NCI-H82 (cell line): ENCODE measurements at places on chromosomes 3 and 15.

DNA sequence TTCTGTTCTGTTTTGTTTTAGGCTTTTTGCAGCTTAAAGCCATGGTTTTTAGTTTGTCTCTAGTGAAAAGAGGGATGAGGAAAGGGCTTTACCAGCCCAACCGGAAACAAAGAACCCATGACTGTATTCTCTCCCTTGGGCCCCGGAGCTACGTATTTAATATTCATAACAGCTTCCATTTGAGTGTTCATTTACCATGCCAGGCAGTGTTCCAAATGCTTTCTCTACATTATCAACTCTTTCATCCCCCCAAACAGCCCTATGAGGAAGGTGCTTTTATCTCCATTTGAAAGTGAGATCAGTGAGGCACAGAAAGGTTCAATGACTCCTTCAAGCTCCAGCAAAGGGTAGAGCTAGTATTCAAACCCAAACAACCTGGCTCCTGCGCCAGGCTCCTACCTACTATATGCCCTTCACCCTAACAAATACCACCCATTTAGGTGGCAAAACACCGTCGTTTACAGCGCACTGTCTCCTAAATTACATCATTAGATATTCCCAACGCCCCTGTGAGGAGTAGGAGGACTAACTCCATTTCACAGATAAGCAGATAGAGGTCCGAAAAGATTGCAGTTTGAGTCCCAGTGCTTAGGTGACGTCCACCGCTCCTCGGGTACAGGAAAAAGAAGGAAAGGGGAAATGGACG, 27.9 kb downstream of the GTPBP8 start:
- no peak for DNase-seq

DNA sequence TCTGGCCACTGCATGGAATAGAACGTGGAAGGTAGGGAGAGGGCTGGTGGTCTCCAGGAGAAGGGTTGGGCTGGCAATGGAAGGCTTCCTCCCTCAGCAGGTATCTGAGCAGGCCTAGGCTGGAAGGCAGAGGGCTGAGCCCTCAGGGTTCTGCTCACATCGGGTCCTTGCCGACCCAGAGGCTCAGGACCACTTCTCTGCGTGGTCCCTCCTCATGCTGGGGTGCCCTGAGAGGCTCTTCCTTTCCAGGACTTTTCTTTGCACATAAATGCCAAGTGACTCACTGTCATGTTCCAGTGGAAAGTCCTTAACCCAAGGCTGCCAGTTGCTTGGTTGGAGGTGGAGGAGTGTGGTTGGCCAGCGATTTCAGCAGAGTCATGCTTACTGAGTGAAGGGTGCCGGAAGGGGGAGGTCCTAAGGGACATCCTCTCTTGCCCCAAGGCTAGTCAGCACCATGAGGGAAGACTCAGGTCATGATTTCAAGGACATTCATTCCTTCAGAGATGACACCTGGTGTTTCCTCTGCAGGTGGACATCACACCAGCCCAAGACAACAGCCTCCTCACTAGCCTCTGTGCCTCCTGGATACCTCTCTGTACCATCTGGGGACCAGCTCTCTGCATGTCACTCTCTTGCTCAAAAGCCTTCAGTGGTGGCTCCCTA, 8.2 kb downstream of the SLC6A6 start:
- DNase-seq, result no peak

DNA sequence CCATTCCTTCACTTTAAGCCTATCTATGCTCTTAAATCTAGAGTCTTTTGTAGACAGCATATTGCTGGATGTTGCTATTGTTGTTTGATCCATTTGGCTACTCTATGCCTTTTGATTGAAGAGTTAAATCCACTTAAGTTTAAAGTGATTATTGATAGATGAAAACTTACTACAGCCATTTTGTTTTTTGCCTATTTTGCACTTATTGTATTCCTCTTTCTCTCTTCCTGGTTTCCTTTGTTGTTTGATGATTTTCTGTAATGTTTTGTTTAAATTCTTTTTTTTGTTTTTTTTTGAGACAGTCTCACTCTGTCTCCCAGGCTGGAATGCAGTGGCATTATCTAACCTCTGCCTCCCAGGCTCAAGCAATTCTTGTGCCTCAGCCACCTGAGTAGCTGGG, 19.8 kb downstream of the IQCF6 start:
- DNase-seq, result no peak

GRCh38 chr3:109071350-109072142, 46.4 kb downstream of the MORC1 start:
- DNase-seq, result peak; percentile 6

DNA sequence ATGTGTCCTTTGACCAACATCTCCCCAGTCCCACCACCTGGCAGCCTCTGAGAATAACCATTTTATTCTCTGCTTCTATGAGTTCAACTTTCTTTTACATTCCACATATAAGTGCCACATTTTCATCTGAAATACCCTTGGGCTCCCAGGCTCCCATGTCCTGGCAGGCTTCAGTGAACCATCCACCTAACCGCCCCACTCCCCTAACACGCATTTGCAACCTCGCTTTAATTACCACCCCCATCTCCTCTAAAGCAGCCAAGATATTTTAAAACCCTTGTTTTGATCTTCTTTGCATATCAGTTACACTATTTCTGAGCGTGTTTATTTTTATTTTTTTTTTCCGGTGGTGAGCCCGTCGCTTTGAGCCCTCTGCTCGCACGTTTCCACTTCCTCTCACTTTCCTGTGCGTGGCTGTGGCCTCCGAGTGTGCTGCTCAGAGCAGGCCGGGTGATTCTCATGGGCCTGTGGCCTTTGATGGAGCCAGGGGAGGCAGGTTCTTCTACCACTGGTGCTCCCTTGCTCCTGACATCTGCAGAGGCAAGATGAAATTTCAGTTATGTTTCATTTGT, 195.4 kb upstream of the LPP start:
- no peak for DNase-seq

- DNase-seq, result no peak
Observed at GRCh38 chr3:76040946-76041345, 255.6 kb upstream of the ZNF717 start.

DNA sequence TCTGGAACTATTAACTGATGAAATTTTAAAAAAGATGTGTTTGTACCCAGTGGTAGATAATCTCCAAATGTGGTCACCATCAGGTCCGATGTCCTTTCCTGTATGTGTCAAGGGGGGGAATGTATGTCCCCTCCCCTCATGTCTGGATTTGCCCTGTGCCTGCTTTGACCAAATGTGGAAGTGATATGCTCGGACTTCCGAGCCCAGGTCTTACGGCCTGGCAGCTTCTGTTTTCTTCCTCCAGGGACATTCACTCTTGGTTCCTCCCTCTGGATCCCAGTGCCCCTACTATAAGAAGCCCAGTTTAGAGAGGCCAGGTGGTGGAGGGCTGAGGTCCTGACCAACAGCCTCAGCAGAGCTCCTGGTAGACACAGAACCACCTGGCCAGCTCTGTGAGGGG, 75.5 kb downstream of the CCR1 start:
- no peak for DNase-seq

GRCh38 chr3:123791898-123792297, 92.2 kb downstream of the MYLK start:
- DNase-seq, result no peak

GRCh38 chr3:115660646-115661337, 37.5 kb downstream of the GAP43 start:
- DNase-seq, result peak; percentile 73

DNA sequence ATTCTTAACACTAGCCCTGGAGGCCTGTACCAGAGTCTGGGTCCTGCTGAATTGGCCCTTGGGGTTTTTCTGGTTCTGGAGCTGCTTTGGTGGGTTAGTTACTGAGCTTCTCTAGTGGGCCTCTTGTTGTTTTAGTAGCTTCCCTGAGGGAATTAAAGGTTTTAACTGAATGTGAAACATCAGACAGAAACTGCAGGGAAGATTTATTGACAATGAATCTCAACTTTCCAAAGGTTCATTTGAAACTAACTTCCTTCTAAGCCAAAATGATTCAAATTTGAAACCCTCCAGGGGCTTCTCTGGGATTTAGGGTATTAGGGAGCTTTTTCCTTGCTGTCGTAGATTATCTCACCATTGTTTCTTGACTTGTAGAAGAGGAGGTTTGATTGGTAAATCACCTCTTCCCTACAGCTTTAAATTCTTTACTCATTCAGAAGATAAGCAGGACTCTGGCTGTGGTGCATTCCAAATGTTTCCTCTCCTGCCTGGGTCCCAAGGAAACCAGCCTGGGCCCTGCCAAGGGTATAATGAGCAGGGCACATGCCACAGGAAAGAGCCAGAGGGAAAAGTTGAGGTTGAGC, 71.0 kb downstream of the TP63 start:
- DNase-seq, result no peak

- no peak for DNase-seq
Observed at GRCh38 chr3:182596676-182597410, 196.5 kb upstream of the ATP11B start.

DNA sequence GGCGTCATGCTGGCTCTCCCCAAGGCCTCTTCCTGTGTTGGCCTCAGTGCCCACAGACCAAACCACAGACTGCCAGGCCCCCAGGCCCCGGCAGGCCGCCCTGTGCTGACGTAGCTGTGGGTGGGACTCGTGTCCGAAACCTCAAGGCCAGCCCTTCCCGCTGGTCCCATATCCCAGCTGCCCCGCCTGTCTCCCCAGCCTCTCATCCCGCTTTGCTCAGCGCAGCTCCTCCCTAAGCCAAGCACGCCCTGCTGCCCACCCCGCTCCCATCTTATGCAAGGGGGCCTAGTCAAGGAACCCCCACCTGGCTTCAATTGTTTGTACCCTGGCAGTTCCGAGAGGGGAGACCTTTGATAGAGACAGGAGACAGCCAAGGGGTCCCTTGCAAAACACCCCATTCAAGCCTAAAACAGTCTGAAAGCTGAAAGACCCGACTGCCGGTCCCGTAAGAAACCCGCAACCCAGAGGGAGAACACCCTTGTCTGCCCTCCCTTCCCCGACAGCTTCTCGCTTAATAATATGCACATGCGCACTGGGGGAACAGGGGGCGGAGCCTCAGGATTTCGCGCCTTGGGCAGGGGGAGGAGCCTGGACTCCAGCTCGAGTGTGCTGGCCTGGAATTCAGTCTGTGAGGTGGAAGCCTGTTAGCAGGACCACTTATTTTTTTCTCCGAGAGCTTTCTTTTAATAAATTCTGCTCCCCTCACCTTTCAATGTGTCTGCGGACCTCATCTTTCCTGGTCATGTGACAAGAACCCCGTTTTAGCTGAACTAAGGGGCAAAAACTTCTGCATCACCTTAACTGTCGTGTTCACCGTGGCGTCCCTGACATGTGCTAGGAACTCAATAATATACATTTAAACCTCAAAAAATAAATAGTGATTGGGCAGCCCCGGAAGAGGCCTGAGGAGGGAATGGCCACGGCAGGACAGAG, 17.2 kb downstream of the TNFAIP8L3 start:
- DNase-seq, result no peak

DNA sequence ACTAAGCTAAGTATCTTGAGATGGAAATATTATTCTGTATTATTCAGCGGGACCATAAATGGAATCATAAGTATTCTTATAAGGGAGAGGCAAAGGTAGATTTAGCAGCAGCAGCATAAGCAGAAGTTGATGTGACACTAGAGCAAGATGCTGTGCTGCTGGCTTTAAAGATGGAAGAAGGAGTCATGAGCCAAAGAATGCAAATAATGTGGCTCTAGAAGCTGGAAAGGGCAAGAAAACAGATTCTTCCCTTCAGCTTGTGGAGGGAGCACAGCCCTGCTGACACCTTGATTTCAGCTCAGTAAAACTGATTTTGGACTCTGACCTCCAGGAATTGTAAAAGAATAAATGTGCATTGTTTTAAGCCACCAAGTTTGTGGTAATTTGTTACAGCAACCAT, 144.2 kb upstream of the ANKRD28 start:
- DNase-seq, result no peak

DNA sequence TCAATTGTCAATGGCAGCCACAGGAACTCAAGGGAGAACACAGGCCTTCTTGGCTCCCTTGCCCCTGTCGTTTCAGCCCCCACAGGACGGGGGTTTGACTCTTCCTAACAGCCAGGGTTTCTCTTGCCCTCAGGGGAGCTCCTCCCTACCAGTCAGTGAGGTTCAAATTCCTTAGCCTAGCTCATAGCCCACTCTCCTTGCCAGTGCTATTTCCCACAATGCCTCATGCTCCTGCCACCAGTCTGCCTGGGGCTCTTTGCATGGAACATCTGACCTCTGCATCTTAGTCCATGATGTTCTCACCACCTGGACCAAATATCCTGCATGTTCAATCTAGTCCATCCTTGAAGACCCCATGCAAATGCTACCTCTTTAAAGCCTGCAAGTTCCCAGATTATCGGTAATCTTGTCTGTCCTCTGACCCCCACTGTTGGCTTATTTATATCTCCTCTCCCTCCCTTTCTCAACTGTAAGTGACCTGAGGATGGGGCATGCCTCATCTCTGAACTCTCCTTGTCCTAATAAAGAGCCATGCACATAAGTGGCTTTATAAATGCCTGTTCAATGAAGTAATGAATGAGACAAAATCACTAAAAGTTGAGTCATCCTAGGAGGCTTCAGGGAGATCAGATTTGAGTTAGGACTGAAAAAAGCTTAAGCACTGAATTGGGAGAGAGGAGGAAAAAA, 78.0 kb downstream of the MYO1E start:
- no peak for DNase-seq

DNA sequence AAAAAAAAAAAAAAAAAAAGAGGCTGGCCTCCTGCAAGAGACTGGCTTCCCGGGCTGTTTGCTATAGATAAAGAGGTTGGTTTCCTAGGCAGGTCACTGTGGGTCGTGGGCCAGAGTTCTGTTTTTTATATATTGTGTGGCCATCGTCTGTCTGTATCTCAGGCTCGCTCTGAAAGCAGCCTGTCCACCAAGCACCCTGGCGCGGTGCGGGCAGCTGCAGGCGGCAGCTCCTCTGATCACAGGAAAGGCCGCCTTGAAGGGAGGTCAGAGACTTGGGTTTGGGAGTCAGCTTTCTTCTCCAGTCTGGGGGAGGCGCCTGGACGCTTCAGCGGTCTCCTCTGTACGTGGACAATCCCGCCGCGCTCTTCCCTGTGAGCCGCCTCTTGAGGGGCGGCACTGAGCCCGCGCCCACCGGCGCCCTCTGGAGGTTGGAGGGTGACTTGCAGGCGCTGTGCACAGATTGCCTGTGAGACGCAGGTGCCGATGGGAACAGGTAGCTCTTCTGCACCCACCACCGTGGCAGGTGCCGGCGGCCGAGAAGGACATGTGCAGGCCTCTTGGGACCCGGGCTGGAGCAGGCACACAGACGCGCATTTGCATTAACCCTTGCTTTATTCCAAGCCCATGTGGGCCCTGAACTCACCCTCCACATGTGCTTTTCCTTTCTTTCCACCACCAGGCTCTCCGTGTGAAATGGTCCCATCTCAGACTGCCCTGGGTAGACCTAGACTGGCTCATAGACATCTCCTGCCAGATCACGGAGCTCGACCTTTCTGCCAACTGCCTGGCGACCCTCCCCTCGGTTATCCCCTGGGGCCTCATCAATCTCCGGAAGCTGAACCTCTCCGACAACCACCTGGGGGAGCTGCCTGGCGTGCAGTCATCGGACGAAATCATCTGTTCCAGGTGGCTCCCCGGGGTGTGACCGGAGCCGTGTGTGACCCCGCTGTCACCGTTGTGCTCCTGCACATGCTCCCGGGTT, 89.3 kb downstream of the LRRK1 start:
- peak; percentile 83 for DNase-seq

GRCh38 chr3:59084583-59084982, 34.8 kb upstream of the CFAP20DC start:
- DNase-seq, result no peak
